Activated CD8-positive, alpha-beta memory T cell treated with anti-CD3 and anti-CD28 coated beads, Interleukin-2, amount 10 ng/mL, durations not matched to agents 7 days and 5 days (primary cell): ENCODE measurements at places on chromosomes 6 and 20. TPM values are rescaled to one million over a fixed set of nuclear protein-coding genes. Genes with fewer than 3 reads are reported as not detected.
A peak's percentile ranks its signal among the peaks of the same experiment; 100 is the strongest.

GRCh38 chr6:11161031-11161956, 49.8 kb upstream of the ERVFRD-1 start:
- no peak for DNase-seq

DNA sequence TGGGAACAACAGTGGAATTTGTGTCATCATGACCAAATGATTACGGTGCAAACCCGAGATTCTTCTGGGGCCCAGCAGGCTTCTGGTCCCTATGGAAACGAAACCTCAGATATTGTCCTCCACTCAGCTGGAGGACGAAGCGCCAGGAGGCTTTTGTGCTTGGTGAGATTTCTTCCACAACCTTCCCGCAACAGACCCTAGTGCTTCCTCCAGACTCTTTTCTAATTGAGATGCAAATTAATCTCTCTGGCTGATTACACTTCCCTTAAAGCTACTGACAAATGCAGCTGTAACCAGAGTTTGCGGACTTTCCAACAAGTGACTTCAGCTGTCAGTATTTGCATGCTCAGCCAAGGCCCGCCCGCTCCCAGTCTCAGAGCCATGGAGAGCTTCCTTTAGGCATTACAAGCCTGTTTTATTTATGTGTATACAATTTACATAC, 96.0 kb downstream of the INSM1 start:
- no peak for DNase-seq

- DNase-seq, result no peak
These were observed 215.4 kb downstream of the TSHZ2 start for GRCh38 chr20:53187392-53188068.

Gene ZBTB12
- 1.5 TPM for total RNA-seq

DNA sequence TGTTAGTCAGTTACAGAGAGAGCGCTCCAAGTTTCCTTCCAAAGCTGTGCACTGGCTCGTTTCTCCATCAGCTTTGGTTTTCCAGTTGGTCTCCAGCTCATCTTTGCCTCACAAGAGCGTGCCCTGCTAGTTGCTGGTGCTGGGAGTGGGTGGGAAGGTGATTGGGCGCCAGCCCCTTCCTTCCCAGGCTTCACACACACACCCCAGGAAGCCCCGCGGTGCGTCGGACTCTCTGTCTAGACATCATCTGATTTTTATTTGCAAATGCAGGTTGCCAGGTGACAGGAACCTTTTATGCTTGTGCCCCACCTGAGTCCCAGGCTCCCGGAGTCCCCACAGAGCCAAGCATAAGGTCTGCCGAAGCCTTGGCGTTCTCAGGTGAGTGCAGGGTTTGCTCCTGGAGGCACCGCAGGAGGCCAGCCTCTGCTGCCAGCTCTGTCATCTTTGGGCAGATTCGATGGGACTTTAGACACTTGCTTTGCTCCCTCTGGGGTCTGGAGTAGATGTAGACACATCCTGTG, 7.1 kb downstream of the IRF4 start:
- no peak for DNase-seq

DNA sequence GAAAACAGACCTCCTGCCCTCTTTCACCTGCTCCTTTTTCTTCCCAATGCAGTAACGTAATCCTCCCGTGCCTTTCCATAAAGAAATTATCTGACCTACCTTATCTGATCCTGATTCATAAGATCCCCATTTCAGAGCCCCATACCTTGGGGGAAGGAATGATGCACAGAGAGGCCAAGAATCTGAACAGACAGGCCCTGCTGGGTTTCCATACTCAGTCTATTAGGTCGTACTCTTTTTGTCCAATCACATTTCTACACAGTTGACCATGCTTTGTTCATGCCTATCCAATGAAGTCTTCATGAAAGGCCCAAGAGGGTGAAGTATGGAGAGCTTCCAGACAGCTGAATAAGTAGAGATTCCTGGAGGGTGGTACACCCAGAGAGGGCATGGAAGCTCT, 25.3 kb downstream of the SRPK1 start:
- no peak for DNase-seq

DNA sequence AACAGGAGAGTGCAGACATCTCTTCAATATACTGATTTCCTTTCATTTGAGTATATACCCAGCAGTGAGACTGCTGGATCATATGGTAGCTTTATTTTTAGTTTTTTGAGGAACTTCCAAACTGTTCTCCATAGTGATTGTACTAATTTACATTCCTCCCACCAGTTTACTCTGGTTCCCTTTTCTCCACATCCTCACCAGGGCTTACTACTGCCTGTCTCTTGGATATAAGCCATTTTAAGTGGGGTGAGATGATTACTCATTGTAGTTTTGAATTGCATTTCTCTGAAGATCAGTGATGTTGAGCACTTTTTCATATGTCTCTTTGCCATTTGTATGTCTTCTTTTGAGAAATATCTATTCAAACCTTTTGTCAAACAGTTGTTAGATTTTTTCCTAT, 64.9 kb upstream of the HMGCLL1 start:
- no peak for DNase-seq

- peak; percentile 90 for DNase-seq
These were observed at the start of gene SLCO4A1 for GRCh38 chr20:62642051-62642665. TSS of gene SLCO4A1 (plus strand) at chr20:62642503. CDS start at chr20:62656455, 13,952 bp downstream.

DNA sequence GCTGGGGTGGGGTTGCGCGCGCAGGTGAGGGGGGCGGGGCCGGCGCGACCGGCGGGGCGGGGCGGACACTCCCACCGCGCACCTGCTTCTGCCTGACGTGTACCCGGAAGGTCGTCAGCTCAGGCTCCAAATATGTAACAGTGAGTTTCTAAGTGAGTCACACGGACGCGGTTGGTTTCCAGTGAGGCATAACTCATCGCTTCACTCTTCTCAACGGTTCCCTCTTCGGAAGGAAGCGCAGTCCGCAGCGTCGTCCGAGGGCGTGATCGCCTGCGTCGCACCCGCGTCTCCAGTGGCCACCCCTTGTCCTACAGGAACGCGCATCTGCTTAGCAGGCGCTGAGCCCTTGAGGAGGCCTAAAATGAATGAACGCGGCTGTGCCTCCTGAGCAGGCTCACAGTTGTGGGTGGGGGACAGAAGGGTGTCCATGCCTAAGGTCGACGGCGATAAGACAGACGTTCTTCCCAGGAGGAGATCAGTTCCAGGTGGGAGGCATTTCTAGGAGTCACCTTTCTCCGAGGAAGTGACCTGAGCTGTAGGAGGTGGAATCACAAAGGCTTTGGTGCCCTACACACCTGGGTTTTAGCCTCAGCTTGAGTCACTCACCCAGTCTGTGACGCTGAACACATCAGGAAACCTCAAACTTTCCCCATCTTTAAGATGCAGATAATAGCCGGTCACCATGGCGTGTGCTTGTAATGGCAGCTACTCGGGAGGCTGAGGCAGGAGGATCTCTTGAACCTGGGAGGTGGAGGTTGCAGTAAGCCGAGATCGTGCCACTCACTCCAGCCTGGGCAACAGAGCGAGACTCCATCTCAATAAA, 50.9 kb upstream of the EZR start:
- DNase-seq, result peak; percentile 98

- DNase-seq, result no peak
These were observed 473.7 kb downstream of the QKI start for GRCh38 chr6:163888030-163888819.

GRCh38 chr20:5039255-5039657, 37.9 kb upstream of the SLC23A2 start:
- DNase-seq, result peak; percentile 80

Gene GPX5
- total RNA-seq, result not detected

Gene KIFC1
- 133 TPM for total RNA-seq

Gene TPD52L1
- total RNA-seq, result not detected

DNA sequence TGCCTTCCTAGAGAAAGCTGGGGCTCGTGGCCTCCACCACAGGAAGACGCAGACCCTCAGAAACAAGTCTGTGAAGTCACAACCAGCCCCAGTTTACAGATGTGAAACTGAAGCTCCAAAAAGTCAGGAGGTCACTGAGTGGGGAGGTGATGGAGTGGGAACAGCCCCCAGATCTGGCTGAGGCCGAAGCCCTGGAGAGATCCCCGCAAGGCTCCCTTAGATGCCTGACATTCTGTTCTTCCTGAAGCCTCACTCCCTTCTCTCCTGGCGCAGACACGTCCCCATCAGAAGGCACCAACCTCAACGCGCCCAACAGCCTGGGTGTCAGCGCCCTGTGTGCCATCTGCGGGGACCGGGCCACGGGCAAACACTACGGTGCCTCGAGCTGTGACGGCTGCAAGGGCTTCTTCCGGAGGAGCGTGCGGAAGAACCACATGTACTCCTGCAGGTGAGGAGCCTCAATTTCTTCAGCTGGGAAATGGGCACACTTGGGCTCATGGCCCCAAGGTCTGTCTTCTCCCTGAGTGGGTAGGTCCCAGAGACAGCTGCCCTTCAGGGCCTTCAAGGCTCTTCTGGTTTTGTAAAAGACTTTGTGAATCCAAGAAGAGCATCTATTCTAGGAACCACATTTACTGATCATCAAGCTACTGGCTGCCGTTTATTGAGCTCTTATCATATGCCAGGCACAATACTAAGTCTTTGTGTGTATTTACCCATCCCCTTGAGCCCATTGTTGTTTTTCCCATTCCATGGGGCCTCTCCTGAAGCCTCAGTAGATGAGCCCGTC, 50.5 kb downstream of the HNF4A start:
- no peak for DNase-seq

DNA sequence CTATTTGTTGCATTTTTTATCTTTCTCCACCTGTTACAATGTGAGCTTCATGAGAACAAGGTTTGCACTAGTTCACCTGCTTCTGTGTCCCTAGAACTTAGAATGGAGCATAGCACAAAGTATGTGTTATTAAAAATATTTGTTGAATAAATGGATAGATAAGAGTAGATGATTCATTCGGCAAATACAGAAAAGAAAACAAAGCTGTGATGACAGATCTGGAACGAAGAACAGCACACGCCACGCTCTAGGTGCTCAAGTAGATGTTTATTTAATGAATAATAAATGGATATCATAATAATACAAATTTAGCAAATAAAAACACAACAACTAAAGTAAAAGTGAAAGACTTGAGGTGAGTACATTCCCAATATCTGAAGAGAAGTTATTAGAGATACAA, 273.1 kb downstream of the HAO1 start:
- no peak for DNase-seq

GRCh38 chr6:153084393-153084792, 46.7 kb downstream of the RGS17 start:
- no peak for DNase-seq

GRCh38 chr6:13004601-13005000, 288.0 kb downstream of the PHACTR1 start:
- DNase-seq, result no peak

- no peak for DNase-seq
These were observed 239.5 kb upstream of the RAB32 start for GRCh38 chr6:146304181-146304580.

GRCh38 chr6:70281923-70282311, 21.0 kb downstream of the COL9A1 start:
- no peak for DNase-seq

DNA sequence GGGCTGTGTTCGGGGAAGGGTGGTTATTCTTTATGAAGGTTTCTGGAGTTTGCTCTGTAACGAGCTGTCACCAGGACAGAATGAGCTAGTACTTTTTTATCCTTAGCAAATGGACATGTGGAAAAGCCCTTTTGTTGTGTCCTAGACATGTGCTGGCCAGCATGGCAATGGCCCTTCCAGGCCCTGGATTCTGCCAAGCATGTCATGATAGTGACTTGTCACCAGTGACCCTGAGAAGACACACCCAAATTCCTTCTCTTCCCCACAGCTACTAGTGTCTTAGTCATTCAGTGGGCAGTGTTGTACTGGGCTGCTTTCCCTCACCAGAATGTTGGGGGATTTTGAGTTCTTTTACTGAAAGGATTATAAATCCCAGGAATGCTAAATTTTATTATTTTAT, 74.0 kb upstream of the XRN2 start:
- DNase-seq, result no peak

DNA sequence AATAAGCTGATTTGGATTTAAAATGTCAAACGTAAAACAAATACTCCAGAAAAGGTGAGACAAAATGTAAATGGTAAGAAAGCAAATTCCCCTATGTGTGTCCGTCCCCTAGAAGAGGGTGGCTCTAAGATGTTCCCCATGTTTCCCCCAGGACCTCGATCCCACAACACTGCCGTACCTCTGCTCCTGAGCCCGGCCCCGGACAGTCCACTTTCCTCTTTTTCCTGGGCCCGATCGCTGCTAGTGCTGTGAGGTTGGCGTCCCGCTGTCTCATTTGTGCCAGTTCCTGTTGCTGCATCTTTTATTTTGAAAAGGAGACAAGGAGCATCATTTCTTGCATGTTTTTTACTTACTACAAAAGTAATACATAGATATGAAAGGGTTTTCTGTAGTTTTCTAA, 68.3 kb downstream of the TAF4 start:
- no peak for DNase-seq

GRCh38 chr6:40541556-40542174, 45.5 kb downstream of the LRFN2 start:
- no peak for DNase-seq

Gene BPIFB2
- total RNA-seq, result not detected

Gene TSBP1
- not detected for total RNA-seq

Gene RGL2
- 49.9 TPM for total RNA-seq

GRCh38 chr20:8803065-8803464, 265.8 kb upstream of the PLCB4 start:
- DNase-seq, result no peak

GRCh38 chr6:148479497-148479896, 136.9 kb downstream of the SASH1 start:
- no peak for DNase-seq

Gene SCRT2
- total RNA-seq, result not detected

GRCh38 chr6:110239526-110240274, 59.5 kb downstream of the CDC40 start:
- DNase-seq, result no peak

- no peak for DNase-seq
These were observed 9.5 kb upstream of the PAQR8 start for GRCh38 chr6:52352239-52353018.

DNA sequence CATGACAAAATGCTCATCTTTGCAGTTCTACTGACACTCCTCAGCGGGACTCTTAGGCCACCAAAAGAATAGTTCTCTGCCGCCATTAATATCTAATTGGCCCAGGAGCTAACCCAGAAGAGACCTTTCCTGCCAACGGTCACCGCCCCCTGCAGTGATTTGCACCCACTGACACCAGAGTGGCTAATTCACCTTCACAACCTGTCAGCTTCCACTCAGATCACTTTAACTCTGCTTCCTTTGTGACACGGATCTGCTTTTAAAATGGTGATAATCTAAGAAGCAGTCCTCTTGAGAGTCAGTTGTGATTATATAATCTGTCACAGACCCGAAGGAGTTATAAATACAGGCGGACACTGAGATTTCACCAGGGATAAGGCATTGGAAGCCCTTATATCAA, 172.8 kb downstream of the FRK start:
- no peak for DNase-seq

GRCh38 chr20:37218441-37218840, 39.1 kb upstream of the MROH8 start:
- no peak for DNase-seq

Gene WFDC12
- total RNA-seq, result not detected
